ENCODE measurements at places on chromosomes 1 and 21.

DNA sequence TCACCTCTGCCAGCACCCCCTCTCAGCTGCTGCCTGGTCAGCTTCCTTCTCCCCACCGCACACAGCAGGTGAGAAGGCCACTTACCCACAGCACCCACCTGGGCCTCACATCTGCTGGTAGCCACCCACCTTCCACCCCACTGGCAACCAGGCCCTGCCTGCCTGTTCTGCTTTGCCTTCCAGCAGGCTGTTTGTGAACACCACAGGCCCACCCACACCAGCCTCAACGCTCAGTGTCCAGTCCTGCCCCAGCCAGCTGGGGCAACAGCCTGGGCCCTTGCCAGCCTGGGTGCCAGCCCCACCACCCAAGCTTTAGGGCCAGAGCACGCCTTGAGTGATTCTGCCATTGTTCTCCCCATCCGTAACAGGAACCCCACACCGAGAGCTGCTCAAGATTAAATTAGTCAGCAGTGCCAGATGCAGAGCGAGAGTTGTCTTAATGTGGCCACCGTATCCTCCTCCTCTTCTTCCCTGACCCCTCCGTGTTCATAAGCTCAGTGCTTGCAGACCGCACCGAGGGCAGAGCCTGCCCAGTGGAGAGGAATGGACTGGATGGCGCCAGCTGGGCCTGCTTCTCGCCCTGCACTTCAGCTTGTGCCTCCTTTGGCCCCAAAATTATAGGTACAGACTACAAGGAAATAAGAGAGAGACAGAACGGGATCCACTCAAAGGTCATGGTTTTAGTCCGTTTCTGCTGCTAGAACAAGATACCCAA, 120.3 kb upstream of the COL6A1 start:
- DNase-seq: no peak

DNA sequence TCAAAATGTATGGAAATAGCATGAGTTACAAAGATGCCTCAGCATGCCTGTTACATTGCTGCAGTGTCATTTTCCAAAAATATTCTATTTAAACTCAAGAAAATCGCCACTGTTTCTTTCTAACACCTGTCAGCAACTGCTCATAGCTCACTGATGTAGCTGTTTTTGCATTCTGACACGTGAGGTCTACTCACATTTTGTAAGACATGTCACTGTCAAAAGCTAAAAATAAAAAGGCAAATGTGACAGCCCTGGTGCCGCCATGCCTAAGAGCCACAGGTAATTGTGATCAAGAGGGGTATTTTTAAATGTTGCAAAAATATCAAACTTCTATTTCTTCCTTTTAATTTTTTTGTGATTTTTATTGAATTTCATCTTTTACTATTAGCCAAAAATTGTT, 556.2 kb upstream of the TMPRSS15 start:
- DNase-seq: no peak

- DNase-seq: no peak
These were observed 50.3 kb downstream of the CASQ2 start for GRCh38 chr1:115718011-115718754.

GRCh38 chr21:42174173-42174572, 44.8 kb upstream of the ABCG1 start:
- DNase-seq: no peak

- DNase-seq: no peak
These were observed 19.6 kb downstream of the LPAR3 start for GRCh38 chr1:84873366-84873765.

GRCh38 chr21:38297194-38297631, 40.4 kb downstream of the KCNJ15 start:
- DNase-seq: no peak

DNA sequence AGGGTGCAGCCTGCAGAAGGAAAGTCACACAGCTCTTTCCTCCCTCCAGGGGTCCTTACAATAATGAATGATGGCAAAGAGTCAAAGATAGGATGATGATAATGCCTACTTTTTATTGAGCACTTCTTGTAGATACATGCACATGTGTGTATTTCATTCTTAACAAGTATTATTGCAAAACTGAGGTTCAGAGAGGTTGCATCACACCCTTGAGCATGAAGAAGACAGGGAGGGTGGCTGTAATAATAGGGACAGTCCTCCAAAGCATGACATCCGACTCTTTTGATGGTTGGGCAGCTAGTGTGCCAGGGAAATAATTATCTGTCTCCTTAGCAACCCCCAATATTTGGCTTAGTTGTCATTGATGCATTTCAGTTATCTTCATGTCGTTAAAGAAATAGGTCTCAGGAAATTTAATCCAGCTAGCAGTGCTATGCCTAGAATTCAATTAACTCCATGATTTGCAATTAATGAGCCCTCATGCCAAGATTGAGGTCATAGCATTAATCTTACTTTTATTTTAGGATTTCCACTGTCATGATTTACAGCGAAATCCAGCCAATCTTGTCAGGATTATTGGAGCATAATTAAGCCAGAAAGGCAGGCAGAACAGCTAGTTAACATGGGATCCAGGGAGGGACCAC, 35.0 kb downstream of the DNAJC6 start:
- DNase-seq: no peak

DNA sequence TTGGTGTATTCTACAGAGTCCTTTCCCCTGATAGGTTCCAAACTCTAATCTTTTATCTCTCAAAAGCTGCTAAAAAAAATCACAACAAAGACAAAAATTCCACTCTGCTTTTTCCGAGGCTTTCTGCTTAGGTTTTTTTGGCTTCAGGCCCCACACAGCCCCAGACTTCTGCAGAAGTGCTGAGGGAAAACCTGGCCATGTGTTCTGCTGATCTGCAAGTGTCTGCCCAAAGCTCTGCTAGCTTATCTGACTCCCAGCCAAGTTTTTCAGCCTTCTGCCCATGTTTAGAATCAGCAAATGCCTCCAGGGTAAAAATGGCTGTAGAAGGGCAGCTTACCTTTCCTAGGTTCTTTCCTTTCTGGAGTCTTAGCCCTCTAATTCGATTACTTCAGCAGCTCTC, 28.4 kb downstream of the DISP3 start:
- no peak for DNase-seq

- DNase-seq: no peak
These were observed 54.5 kb downstream of the PCNX2 start for GRCh38 chr1:233240829-233241682.

GRCh38 chr1:4684136-4684535, 29.7 kb downstream of the AJAP1 start:
- no peak for DNase-seq

DNA sequence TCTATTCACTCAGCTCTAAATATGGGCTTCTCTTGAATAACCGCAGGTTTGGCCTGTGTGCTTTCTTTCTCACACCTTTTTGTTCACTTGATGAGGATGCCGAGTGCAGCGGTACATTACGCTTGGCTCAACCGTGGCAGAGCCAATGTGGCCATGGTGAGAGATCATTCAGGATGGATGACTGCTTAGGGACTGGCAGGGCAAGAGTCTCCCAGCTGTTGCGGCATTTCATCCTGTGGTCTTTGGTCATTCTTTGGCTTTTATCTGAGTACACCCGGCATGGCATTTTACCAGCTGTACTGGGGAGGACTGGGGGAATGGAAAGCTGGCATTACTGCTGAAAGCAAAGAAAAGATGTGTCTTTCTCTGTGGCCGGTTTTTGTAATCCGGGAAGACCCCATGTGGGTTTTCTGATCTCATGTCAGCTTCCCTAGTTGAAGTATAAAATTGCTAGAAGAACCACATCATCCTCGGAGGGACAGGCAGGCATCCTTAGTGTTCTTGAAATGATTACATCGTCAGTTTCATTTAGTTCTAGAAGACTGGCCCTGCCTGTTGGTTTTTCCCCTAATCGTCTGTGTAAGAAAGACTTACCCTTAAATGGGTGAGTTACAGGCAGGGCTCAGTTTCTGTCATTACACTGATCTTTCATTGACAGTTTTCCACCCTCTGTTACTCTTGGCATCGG, 15.1 kb downstream of the PCP4 start:
- DNase-seq: no peak

- DNase-seq: no peak
These were observed 202.6 kb downstream of the NFIA start for GRCh38 chr1:61284936-61285335.

- no peak for DNase-seq
These were observed 332.4 kb downstream of the CAMTA1 start for GRCh38 chr1:7117399-7118281.

DNA sequence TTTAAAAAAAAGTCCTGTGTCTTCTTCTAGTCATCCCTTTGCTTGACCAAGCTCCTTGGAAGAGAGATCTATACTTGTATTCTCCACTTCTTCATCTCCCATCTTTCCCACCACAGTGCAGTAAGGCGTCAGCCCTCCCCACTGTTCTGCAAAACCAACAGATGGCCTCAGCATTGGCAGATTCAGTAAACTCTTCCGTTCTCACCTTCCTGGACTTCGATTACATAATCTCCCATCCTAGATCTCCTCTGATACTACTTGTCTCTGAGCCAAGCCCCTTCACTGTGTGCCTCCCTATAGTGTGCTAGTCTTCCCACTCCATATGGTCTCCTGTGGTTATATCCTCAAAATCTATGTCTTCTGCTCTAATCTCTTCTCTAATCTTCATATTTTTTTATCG, 1.6 kb upstream of the COLGALT2 start:
- DNase-seq: no peak

DNA sequence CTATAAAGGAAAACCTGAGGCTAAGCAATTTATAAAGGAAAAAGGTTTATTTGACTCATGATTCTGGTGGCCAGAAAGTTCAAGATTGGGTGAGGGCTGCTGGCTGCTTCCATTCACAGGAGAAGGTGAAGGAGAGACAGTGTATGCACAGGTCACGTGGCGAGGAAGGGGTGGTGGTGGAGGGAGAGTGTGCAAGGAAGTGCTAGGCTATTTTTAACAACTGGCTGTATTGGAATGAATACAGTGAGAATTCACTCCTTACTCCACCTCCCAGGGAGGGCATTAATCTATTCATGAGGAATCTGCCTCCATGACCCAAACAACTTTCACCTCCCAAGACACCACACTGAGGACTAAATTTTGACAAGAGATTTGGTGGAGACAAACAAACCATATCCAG, 51.0 kb downstream of the SYDE2 start:
- no peak for DNase-seq

GRCh38 chr1:109078317-109078716, 2.5 kb upstream of the TAF13 start:
- DNase-seq: no peak

GRCh38 chr1:37545019-37545418, 9.1 kb downstream of the SNIP1 start:
- no peak for DNase-seq

GRCh38 chr1:22229379-22229778, 86.5 kb upstream of the WNT4 start:
- DNase-seq: no peak

DNA sequence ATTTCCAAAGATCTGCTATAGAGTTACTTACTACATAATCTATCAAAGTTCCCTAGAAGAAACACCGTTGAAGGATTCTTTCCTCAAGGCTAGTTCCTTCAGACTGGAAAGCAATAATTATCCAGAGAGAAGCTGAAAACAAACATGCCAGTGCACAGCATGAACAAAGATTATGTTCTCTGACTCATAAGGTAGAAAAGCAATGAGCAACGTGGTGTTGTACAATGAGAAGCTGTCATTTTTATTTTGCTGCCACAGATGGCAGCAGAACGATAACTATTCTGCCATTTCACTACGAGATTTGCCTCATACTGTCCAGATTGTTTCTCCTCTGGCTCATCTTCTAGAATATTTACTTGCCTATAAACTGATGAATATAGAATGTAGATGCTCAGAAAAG, 10.7 kb downstream of the EXTL2 start:
- DNase-seq: no peak

DNA sequence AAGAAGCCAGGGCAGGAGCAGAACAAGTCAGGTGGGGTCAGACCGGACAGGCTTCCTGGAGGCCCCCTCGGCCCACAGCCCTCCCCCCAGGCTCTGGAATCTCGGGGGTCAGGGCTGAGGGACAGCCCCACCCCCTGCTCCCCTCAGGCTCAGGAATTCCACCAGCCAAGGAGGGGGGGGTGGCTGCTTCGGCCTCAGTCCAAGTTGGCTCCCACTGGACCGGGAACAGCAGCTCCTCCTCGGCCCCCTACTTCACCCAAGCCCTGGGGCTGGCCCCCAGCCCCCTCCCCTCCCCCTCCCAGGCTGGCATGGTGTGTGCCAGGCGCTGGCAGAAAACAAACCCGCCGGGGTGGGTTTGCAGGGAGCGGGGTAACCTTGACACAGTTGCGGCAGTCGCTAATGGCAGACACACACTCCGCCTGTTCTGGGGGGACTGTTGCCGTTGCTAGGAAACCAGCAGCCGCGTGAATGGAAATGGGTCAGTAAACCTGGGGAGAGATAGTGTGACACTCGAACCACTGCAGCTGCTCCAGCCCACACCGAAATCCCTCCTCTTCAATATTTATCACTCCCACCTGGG, 32.4 kb downstream of the AHDC1 start:
- no peak for DNase-seq

DNA sequence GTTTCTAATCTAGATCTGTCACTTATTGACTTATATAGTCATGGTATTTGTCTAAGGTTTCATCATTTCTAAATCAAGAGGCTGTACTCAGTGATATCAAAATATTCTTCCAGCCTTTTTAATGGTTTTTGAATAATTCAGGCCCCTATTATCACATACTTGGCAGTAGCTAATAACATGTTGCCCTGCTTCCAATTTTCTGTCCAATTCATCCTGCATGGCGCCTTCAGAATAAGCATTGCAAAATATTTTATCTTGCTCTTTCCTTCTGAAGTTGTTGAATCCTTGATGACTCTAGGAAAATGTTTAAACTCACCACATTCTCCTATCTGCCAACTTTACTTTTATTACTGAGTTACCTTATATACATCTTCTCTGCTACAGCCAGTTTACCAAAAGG, 517.2 kb upstream of the B3GALT2 start:
- DNase-seq: no peak

GRCh38 chr1:244296447-244296846, 155.3 kb downstream of the ADSS2 start:
- DNase-seq: no peak

- no peak for DNase-seq
These were observed 1.6 kb upstream of the EGLN1 start for GRCh38 chr1:231423648-231424047.

DNA sequence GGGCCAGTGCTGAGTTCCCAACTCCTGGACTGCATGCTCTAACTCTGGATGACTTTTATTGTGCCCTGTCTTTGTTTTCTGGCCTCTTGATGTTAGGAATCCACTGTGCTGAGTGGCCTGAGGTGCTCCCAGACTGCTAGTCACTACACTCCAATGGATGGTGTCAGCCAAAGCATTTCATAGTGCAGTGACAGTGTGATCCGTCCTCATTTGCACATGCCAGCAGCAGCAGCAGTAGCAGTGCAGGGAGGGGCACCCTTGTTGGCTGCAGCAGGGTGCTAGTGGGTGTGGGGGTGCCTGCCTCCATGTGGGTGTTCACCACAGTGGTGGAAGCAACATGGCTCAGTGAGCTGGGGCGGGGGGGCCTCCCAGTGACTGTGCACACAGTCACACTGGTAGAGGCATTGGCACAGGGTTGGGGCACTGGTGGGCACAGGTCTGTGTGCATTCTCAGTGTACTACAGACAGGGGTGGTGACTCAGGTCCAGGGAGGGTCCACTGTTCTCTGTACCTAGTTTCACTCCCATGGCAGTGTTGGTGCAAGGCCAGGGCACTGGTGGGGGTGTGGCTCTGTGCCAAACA, 214.0 kb downstream of the ZC3H11B start:
- no peak for DNase-seq

DNA sequence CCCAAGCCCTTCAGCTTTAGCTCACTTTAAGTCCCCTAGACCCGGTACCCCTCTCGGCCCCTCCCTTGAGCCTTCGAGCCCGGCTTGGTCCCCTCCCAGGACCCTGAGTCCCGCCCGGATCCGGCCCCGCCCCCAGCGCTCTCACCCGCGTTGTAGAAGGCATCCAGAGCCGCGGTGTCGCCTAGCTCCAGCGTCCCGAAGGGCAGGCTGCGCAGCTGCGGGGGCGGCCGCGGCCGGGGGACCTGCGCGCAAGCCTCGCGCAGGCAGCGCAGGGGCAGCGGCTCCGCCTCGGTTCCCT, 699 bp downstream of the MAP3K6 start:
- DNase-seq: peak; percentile 47
